ENCODE measurements at places on chromosomes 16 and 17.

DNA sequence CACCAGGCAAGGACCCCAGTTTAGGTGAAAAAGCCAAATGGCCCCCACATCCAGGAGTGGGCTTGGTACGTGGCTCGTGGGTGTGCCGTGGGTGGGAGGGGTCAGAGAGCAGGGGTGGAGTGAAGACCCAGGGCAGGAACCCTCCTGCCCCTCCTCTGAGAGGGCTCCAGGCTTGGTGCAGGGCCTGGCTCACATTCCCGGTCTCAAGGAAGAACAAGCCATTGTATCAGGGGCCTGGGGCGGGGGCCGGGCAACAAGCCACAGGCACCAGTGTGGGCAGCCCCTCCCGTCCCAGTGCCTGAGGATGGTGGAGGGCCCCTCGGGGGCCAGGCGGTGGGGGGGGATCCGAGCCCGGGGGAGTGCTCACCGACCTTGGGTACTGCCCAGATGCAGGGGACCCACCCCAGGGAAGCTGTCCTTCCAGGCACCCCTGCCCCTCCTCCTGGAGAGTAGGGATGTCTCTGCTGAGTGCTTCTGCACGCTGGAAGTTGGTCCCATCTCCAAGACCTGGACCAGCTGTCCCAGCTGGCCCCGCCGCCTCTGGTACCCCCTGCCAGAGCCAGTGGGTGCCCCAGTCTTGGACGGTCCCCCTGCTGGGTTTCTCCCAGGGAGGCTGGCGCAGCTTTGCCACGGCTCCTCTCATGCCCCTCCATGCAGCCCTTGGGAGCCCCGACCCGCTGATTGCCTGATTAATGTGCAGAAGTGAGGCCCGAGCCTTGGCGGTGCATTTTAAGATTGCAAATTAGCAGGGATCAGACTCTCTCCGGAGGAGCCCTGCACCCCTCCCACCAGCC, 83.7 kb downstream of the RTN4RL1 start:
- DNase-seq: no peak

GRCh38 chr17:17900615-17901520, 64.1 kb upstream of the SREBF1 start:
- no peak for DNase-seq

DNA sequence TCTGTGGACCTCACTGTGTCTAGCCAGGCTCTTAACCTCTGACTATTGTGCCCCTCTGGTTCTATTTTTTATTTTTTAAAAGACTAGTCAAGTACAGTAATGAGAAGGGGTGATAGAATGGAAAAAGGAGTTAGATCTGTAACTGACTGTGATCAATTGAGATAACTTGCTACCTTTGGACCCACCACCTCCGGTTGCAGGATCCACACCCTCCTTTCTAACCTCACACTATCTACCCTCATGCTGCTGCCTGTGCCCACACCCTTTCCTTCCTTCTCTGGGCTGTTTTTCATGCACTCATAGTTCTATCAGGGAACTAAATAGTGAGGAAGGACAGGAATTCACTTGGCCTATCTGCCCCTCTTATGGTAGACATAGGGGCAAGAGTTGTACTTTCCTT, 172.3 kb downstream of the KATNIP start:
- DNase-seq: no peak

DNA sequence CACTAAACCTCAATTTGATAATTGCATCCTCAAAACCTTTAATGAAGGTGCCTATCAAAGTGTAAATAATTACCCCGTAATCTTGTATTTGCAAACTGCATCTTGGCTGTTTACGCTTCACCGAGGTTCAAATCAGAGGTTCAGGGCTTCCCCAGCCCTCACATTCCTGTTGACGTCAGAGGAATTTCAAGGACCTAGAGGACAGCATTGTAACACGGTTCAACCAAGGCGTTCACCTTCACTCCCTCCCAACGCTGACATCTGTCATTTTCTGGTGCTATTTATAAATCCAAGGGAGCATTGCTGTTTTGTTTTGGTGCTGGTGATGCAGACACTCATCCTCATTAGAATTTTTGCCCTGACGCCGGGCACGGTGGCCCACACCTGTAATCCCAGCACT, 691.6 kb upstream of the RBFOX1 start:
- no peak for DNase-seq

DNA sequence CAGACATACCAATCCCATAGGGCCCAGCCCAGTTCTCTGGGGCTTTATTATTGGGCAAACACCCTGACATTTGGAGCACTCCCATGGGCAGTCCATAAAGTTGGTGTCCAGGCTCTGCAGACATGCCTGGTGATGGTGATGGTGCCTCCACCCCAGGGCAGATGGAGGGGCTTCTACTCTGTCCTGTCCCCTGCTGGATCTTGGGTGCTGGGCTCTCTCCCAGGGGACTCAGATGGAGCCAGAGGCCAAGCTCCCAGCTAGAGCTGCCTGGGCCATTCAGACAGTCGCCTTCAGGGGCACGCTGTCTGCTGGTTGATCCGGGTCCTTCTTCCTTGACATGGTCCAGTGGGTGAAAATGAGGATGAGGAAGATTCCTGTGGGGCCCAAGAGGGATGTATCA, 10.6 kb downstream of the CDH16 start:
- DNase-seq: no peak

DNA sequence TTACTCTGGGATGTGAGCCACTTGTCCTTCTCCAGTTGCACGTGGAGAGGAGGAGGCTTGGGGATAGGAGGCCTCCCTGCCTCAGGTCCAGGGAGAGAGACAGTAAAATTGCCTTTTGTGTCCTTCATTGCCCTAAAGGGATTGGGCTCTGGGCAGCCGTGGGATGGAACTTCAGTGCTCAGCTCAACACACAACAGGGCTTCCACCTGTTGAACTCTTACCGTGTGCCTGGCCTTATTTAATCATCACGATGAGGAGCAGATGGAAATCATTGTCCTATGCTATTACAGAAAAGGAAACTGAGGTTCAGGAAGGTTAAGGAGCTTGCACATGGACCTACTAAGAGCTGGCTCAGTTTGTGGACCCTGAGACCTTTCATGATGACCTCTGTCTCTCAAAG, 92.4 kb upstream of the CDC42EP4 start:
- no peak for DNase-seq

GRCh38 chr16:20620003-20620402, 43.8 kb upstream of the ACSM2B start:
- DNase-seq: no peak

DNA sequence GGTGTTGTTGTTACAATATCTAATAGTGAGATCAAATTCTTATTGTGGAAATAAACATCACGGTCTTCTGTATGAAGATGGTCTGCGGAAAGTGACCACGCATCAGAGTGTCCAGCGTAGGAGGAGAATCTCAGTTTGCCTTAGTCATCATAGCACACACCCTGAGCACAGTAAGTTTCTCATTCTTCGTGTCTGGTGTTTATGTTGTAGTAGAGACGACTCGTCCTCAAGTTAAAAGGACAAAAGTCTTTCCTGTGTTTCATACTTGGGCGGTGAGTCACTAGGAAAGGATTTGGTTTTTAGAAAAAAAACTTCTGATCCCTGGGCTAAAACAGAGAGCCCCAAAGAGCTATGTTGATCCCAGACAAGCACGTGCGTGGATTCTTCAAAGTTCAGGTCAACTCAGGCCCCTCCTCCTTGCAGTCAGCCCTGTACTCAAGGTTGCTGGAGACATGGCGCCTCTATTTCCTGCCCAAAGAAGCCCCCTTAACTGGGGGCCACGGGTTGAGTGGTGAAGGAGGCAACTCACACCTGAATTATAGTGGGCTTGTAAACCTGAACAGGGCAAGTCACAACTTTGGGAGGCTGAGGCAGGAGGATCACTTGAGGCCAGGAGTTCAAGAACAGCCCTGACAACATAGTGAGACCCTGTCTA, 170.4 kb downstream of the ZFHX3 start:
- no peak for DNase-seq

GRCh38 chr17:14372461-14372860, 71.6 kb downstream of the HS3ST3B1 start:
- DNase-seq: no peak

- DNase-seq: no peak
These were observed 8.6 kb upstream of the DNAH9 start for GRCh38 chr17:11589716-11590115.

DNA sequence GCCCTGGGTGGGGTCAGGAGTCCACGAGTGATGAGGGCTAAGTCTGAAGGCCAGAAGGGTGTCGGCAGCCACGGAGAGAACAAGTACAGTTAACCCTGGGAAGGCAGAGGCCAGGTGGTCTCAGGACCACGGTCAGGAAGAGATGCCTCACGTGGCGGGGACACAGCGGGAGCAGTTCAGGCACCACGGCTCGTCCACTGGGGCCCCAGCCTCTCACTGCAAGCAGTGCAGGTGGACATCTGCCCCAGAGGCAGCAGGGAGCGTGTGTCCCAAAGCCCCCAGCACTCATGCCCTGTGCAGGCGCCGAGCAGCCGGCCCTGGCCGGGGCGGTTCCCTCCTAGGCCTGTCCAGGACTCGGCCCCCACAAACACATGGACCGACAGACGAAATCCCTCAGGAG, 4.7 kb downstream of the LMF1 start:
- no peak for DNase-seq

DNA sequence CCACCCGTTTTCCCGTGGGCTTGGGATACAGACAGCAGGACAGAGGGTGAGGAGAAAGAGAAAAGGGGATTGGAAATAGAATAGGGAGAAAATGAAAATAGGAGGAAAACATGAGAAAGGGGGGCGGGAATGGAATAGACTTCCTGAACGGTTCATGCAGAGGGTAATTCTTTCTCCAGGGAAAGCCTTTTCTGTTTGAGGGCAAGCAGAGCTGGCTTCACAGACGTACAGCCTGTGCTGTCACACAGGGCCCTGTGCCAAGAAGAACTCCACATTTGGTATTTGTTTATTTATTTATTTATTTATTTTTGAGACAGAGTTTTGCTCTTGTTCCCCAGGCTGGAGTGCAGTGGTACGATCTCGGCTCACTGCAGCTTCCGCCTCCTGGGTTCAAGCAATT, 12.0 kb downstream of the MILR1 start:
- DNase-seq: no peak

All from stimulated activated CD4-positive, alpha-beta T cell treated with anti-CD3 and anti-CD28 coated beads, Interleukin-4, amount 100 ng/mL, for 24 hours (primary cell).